ENCODE measurements at places on chromosomes 13 and 19.

DNA sequence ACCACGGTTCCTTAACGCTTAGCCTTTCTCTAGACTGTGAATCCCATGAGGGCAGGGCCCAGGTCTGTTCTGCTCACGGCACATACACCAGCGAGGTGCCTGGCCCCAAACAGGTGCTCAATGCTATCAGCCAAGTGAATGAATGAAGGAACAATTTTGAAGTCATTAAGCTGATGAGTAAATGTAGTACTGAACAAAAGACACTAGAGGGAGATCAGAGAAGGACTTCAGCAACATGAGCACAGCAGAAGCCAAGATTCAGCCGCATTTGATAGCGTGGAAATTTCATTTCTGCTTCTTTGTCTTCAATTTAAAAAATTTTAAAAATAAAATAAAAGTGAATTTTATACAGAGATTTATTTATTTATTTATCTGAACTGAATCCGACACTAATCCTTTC, 20.1 kb upstream of the MYO16 start:
- DNase-seq: peak; percentile 32

GRCh38 chr19:1421218-1421957, 14.0 kb downstream of the DAZAP1 start:
- DNase-seq: no peak

DNA sequence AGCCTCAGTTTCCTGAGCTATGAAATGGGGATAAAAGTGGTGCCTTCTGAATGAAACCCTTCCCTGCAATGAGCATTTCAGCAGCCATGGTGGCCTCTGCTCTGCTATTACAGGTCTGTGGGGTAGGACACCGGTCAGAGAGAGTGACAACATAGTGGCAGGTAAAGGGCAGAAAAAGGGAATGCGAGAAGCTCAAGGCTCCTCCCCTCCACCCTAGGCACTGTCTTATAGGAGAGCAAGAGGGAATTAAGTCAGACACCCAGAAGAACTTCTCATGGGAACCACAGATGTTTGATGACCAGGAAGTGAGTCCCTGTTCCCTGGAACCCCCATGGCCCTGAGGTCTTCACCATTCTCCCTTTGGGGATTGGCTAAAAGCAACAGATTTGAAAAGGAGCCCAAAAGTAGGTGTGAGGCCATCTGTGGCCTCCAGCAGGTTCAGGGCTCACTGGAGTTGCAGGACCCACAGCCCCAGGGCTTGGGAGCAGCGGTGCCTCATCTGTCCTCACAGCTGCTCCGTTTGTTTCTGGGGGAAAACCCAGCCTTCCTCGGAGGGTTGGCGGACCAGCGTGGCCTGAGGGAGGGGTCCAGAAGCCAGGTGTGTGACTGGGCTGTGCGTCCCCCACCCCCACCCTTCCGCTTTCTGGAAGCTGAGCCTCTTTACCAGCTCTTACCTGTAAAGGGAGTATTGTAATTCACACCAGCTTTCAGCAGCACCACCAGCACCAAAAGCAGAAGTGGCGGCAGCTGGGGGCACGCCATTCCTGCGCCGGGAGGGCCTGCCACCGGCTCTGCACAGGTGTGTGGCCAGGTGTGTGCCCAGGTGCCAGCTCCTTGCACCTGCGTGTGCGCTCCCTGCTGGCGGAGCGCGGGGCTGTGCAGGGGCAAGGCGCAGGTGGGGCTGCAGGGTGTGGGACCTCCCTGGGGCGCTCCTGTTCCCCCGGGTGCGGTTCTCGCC, 19.4 kb downstream of the IQCN start:
- no peak for DNase-seq

DNA sequence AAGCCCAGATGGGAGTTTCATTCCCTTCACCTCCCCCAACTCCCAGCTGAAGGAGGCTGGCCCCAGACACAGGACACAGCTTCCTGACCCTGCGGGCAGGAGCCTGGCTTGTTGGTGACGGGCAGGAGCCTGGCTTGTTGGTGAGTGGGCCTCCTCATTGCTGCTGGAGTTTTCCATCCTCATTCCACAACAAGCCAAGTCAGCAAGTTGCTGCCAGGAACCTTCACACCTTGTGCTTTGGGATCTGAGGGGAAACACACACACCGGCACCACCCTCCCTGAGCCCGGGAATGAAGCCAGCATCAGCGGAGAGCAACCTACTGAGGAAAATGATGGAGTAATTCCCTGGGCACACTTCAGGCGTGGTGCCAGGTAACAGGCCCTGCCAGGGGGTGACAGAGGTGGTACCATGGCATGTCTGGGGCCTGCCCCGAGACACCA, 74.9 kb downstream of the ALOX5AP start:
- DNase-seq: peak; percentile 57

DNA sequence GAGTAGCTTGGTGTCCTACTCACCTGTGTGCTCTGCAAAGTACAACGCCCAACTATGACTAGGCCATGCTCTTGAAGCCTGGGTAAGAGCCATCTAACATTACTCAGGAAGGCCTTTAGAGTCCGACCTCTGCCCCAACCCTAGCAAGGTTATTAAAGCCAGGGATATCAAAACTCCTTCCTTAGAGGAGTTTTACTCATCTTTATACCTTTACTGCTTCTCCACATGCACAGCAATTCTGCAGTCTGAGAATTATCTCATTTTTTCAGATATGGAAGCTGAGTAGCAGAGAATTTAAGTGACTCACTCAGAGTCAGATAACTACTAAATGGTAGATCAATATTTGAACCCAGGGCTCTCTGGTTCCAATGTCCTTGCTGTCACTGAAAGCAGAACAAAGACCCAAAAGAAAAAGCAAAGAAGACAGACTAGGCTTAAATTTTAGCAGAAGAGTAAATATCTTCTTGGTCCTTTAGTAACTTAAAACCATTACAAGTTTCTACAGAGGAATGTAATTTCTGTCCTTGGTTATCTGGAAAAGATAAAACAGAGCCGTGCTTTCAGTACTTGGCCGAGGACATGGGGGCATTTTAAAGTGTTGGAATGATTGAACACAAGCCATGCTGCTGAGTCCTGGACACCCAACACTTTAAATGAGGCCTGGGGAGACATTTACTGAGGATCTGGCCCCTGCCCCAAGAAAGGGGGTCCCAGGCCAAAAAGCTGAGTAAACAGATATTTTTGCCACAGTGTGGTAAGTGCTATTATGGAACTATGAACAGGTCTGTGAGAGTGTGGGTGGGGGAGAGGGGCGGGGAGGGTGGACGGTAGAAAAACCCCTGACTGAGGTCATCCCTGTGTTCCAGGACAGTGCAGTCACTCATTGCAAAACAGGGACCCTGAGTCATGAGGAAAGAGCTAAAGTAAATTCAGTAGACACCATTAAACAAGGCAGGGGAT, 18.4 kb upstream of the KPNA3 start:
- peak; percentile 83 for DNase-seq

All from kidney tubule cell (primary cell).